KBM-7 (cell line): ENCODE measurements at places on chromosomes 11 and 22.

DNA sequence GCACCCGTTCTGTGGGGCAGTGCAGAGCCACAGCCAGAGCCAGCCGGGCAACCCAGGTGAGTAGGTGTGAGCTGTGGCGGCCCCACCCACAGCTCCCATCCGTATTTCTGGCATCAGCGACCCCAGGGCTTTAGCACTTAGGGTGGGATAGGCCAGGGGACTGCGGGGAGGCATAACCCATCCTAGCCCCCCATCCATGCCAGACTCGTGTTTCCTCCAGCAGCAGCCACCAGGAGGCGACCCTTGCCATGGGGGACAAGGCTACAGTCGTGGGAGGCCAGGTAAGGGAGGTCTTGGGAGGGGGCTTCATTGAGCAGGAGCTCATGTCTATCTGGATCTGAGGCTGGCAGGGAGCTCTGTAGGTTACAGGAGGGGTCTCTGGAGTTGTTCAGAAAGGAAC, 873 bp downstream of the OTOG start:
- no peak for DNase-seq

DNA sequence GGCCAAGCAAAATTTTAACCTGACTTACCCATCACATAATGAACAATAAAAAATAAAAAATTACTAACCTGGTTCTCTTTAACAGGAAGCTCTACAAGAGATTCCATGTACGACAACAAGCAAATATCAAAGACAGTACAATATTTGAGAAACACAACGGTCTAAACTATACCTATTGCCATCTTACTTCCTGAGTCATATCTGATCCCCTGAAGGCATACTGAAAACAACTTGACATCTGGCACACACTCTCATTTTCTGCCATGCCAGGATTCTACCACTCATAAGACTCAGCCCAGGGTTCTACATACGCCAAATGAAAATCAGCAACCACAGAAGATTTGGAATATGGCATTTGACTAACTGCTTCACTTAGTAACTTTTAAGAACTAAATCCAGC, 13.8 kb downstream of the DENND5A start:
- no peak for DNase-seq

DNA sequence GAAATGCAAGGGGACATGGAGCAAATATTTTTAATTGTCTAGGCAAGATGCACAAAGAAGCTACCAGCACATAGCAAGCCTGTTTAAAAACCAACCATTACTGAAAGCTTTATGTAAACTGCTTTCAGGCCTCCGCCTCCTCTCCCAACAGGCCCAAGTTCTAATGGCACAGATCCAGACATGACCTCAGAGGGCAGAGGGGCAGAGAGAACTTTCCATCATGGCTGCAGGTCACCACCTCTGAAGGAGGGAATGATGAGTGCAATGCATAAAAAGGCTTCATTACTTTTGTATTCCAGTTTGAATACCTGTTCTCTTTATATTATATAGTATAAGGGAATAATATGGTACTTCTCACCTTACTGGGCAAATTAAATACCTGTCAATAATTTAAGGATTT, 15.2 kb downstream of the DDX17 start:
- DNase-seq: no peak

DNA sequence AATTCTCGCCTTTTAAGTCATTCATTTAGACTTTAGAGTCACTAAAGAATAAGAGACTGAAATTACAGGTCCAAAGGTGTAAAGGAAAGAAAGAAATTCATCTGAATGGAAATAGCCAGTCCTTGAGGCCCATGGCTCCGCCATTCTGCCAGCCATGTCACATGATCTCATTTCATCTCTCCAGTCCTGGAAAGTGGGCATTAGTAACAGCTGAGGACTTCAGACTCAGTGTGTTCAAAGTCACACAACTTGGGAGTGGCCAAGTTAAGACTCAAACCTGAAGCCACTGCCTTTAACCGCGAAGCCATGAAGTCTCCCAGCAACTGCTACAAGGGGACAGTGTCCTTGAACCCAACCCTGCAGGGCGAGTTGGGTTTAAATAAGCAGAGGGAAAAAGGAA, 103.7 kb downstream of the PRR5L start:
- no peak for DNase-seq
